ENCODE measurements at places on chromosomes 12 and 14. TPM values are rescaled to one million over a fixed set of nuclear protein-coding genes. Genes with fewer than 3 reads are reported as not detected.

DNA sequence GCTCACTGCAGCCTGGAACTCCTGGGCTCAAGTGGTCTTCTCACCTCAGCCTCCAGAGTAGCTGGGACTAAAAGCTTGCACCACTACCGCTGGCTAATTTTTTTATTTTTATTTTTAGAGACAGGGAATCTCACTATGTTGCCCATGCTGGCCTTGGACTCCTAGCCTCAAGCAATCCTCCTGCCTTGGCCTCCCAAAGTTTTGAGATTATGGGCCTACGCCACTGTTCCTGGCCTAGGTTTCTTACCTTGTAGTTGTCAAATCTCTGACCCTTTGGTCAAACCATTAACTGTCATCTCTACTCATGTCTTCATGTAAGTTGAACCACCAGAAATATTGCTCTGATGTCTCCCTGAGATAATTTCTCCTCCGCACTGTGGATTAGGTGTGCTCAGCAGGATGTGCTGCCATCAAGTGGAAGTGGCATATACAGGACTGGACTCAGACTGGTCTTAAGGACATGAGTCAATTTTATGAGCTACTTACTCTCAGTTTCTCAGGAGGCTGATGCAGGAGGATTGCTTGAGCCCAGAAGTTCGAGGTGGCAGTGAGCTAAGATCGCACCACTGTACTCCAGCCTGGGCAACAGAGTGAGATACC lies 28.5 kb downstream of the ACTR6 start:
- DNase-seq = no peak

GRCh38 chr12:31006416-31007152 lies 67.1 kb upstream of the DDX11 start:
- no peak for DNase-seq

GRCh38 chr12:64903479-64904152 lies 79.2 kb downstream of the TBC1D30 start:
- no peak for DNase-seq

DNA sequence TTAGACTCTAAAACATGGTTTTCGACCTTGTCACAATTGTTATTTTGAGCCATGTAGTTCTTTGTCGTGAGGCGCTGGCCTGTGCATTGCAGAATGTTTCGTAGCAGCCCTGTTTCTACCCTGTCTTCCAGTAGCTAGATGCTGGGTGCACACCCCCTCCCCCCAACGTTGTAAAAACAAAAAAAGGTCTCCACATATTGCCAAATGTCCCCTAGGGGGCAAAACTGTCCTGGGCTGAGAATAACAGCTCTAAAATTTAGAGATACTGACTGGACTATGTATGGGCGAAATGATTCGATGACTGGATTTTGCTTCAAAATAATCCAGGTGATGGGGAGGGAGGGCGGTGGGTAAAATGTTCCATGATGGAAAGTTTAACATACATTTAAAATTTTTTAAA lies 126.1 kb upstream of the FUT8 start:
- no peak for DNase-seq

GRCh38 chr14:100015251-100015655 lies 50.0 kb upstream of the EVL start:
- no peak for DNase-seq

Gene PRH2
- total RNA-seq = not detected

- no peak for DNase-seq
Measured at GRCh38 chr14:34098045-34098984, 147.4 kb upstream of the EGLN3 start.

- DNase-seq = no peak
Measured at GRCh38 chr14:54443981-54444380, 2.8 kb upstream of the CNIH1 start.

DNA sequence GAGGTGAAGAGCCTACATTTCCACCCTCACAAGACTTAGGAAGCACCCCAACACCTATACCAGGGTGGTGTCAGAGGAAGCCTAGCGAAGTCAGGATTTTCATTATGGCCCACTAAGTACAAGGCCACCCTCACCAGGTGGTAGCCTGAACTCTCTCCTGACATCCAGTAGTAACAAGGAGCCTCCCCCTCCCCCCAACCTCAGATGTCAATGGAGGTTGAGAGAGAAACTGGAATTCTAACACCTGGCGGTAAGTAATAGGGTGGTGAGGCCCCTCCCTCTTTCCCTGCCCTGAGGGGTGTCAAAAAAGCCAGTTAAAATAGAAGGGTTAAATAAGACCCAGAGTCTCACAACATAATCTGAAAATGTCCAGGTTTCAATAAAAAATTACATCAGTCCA lies 37.6 kb downstream of the SINHCAF start:
- no peak for DNase-seq

DNA sequence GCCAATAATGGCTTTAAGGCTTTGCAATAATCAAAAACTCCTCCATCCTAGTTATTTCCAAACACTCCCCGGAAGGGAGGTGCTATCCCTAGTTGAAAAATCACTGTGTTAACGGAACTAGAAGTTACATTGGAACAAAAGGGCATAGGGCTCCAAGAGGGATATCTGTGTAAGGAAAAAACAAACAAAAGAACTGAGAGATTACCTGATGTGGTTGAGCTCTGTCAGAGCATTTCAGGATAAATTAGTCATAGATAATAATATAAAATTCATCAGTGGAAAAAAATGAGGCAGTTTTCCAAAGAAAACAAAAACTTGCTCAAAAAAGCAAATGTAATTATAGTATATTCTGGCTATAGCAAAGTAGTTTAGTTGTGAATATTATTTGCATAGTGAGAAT lies 27.4 kb upstream of the PAPLN start:
- DNase-seq = no peak

Gene WNT1
- not detected for total RNA-seq

Gene SIX4
- total RNA-seq = 3.8 TPM

Gene DCN
- 1,437 TPM for total RNA-seq

- no peak for DNase-seq
Measured at GRCh38 chr12:54251667-54252284, 28.1 kb downstream of the CBX5 start.

DNA sequence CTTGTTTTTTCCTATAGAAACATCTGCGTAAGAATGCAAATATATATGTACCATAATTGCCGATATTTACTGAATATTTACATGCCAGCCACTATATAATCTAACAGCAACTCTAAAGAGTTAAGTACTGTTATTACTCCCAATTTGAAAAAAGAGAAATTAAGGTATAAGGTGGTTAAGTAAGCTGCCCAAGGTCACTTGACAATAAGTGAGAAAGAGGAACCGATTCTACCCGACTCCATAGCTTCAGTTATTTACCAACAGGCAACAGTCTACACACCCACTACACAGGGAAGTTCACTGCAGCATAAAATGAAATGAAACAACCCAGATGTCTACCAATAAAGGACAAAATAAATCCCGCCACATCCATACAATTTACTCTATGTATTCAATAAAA lies 1.1 kb downstream of the MIS18BP1 start:
- no peak for DNase-seq

DNA sequence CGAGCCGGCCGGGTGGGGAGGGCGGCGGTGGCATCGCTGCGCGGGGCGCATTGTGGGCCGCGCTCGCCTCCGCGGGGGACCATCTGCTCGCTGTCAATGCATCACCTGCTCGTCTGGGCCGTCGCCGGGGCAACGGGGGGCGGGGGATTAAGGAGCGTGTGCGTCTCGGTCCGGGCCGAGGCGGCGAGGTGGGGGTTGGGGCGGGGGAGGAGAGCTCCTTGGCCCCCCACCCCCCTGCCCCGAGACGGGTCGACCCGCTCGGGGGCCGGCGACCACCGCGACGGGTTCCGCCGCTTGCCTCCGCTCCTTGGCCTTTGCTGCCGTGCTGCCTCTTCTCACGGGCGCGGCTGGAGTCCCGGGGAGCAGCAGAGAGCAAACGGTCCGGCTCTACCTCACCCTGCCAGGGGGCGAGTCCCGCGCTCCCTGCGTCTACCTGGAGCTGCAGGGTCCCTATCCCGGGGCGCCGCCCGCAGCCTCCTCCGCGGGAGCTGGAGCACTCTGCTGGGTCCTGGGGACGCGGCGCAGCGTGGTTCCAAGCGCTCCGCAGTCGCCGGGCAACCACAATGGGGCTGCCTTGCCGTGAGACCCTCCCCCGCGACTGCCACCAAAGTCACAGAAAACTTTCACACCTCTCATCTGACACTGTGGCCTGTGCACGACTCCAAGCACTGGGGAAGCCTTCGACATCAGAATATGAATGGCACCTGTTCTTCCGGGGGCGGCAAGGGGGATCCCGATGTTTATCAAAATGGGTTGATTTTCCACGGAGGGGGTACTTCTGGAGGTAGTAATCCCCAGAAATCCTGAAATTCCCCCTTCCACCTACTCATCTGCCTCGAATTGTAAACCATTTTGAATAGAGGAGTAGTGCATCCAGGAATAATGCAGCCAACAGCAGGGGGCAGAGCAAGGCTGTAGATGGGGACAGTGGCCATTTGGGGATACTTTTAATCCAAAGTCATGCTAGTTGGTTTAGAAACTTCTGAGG lies at the start of gene C12orf42:
Gene C12orf42, minus strand, starts transcription at position 500 of the 988 bp plus-strand sequence. CDS start 17,542 bp downstream, outside the sequence.
- peak; percentile 24 for DNase-seq

- no peak for DNase-seq
Measured at GRCh38 chr12:89821896-89822295, 113.3 kb upstream of the ATP2B1 start.

Data from left cardiac atrium (tissue), 4 donors.